A172 (cell line): ENCODE measurements at places on chromosomes 1 and 21. TPM values are rescaled to one million over a fixed set of nuclear protein-coding genes. Genes with fewer than 3 reads are reported as not detected.

Gene CDA
- total RNA-seq = 0.19 and 0.96 TPM in 2 replicates

Gene LY9
- not detected in 2 replicates for total RNA-seq

Gene SGIP1
- 0.34 TPM in 1 of 2 replicates, not detected in the other for total RNA-seq

Gene ANXA9
- 18.2 and 20.6 TPM in 2 replicates for total RNA-seq

Gene STIL
- 24.5 and 25.0 TPM in 2 replicates for total RNA-seq

Gene LCA5L
- 2.7 and 3.4 TPM in 2 replicates for total RNA-seq

Gene EXTL1
- 0.17 TPM in 1 of 2 replicates, not detected in the other for total RNA-seq

DNA sequence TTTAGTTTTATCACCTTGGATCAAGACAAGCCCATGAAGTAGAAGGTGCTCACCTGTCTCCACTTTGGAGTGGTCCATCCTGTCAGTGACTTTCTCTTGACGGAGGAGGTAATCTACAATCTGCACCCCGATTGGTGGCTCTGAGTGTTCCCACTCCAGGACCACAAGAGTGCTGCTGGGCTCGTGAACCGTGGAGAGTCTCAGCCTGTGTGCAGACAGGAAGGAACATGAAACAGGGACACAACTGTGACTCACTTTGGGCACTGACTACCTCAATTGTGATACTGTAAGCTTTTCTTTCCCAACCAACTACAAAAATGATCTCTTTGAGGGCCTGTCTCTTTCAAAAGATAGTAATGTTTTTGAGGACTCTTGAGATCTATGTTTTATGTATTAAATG is 280.2 kb downstream of the ASTN1 start:
- no peak for DNase-seq

- DNase-seq = no peak
Observed at GRCh38 chr1:117574161-117574835, 31.6 kb upstream of the TENT5C start.

DNA sequence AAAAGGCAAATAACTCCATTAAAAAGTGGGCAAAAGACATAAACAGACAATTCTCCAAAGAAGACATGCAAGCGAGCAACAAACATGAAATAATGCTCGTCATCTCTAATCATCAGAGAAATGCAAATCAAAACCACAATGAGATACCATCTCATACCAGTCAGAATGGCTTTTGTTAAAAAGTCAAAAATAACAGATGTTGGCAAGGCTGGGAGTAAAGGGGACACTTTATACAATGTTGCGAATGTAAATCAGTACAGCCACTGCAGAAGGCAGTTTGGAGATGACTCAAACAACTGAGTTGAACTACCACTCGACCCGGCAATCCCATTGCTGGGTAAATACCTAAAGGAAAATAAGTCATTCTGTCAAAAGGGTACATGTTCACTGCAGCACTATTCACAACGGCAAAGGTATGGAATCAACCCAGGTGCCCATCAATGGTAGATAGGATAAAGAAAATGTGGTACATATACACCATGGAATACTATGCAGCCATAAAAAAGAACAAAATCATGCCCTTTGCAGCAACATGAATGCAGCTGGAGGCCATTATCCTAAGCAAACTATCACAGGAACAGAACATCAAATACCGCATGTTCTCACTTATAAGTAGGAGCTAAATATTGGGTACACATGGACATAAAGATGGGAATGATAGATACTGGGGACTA is 25.9 kb downstream of the TSPAN2 start:
- peak; percentile 81 for DNase-seq

DNA sequence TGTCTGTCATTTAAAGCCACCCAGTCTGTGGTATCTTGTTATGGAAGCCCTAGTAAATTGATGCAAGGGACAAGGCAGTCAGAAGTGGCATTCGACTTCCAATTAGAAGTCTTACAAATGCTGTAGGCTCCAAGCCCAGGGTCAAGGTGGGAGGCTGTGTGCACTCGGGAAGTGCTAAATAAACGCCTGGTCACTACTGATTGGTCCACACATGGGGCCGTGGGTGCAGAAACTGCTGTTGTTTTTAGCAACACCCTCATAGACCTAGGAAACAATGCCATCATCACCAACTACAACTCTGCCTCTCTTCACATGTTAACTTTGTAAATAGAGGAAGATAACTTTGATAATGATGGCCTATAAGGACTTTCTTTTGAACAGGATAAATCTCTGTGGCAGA is 20.2 kb upstream of the ZBTB21 start:
- DNase-seq = no peak

- no peak for DNase-seq
Observed at GRCh38 chr1:233393084-233393840, 65.7 kb downstream of the MAP3K21 start.

DNA sequence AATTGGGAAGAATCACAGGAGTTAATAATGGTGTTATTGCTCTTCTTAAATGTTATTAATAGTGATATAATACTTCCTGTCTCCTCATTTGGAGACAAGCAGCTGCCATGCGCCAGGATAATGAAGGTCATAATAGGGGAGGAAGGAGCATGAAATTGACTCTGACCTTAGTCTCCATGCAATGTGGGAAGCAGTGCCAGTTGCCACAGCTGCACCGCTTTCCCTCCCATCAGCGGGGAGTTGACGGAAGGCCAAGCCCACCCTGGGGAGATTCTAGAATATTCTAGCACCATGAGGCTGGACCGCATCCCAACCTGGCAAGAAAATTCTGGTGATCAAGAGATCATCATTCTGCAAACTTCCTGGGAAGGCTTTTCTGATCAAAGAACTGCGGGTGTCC is 11.0 kb upstream of the OLIG1 start:
- DNase-seq = no peak

GRCh38 chr1:1950940-1951339 is 31.9 kb upstream of the TMEM52 start:
- no peak for DNase-seq

- DNase-seq = peak; percentile 38
Observed at GRCh38 chr1:89907727-89908212, 86.9 kb downstream of the LRRC8D start.

- DNase-seq = no peak
Observed at GRCh38 chr1:55468142-55468795, 253.1 kb upstream of the USP24 start.

- peak; percentile 37 for DNase-seq
Observed at GRCh38 chr1:44377925-44378784, 23.1 kb upstream of the ERI3 start.

- DNase-seq = no peak
Observed at GRCh38 chr1:173210716-173211231, 3.6 kb upstream of the TNFSF4 start.

DNA sequence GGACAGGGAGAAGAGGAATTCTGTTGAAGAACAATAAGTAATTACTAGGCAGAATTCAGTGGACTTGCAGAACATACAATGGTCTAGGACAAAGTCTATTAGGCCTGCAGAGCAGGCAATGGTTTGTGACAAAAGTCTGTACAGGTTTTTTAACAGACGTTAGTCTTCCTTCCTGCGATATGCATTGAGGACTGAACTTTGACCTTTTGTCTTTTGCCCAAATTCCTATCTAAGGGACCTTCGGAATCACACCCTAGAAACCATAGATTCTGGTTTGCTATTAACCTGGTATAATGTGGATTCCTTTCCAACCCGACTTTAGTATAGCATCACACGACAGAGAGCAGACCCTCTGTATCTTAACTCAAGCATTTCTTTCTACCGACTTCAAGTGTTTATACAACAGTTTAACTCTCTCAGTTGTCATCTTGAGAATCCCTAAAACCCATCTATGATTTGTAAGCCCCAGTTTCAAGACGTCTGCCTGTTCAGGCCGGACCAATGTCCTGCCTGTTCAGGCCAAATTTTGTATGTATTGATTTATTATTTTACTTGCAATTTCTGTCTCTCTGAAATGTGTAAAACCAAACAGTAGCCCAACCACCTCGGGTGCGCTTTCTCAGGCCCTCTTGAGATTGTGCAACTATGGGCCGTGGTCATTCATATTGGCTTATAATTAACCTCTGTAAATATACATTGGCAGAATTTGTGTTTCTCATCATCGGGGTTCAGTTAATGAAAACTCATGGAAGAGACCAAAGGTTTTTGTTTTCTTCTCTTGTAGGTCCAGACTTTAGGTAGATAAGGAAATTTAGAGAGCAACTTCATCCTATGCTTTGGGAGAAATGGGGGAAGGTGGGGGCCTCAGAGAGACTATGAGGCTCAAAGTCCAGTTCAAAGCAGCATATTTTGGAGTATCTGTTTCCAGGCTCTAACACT is 76.9 kb upstream of the TNFSF18 start:
- no peak for DNase-seq

DNA sequence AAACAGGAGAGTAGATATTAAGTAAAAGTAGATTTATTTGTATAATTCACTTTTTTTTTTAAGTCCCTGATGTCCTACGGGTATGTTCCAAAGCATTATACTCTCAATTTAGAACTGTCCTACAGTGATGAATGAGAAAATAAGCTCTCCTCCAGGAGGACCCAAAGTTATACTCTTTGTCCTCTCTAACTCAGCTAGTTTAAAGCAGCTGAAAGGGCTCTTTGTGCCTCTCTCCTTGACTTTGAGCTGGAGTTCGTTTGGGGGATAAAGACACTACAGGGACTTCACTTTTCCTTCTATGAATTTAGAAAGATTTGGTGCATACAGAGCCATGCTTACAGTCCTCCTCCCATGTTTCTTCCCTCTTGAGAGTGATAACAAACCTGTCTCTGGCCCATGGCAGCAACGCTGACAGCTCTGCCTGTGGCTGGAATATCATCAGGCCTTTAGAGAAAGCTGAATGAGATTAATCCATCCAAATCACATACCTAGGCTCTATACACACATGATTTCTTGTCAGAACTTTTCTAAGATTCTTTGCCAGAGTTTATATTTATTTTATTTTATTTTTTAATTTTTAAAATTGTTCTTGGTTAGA is 134.3 kb downstream of the PIK3R3 start:
- DNase-seq = no peak

- DNase-seq = peak; percentile 98
Observed at GRCh38 chr1:109197158-109198042, 16.3 kb upstream of the SARS1 start.

DNA sequence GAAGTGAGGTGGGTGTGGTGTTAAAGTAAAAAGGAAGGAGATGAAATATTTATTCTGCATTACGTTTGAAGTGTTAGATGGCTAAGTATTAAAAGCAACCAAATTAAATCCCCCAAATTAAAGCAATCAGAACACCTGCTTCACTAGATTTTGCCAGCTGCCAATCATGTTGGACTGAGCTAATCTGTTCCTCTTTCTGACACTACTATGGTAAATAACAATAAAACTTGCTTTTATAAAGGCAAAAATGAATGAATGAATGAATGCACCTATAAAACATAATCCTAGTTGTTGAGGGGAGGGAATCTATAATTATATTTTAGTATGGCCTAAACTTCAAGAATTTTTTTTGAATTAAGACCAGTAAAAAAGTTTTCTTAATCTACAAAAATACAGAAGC is 51.0 kb downstream of the RAB3GAP2 start:
- DNase-seq = no peak

- peak; percentile 22 for DNase-seq
Observed at GRCh38 chr1:59298710-59299346, 1.9 kb downstream of the FGGY start.

GRCh38 chr1:57889676-57890320 is 465.9 kb upstream of the DAB1 start:
- DNase-seq = no peak

DNA sequence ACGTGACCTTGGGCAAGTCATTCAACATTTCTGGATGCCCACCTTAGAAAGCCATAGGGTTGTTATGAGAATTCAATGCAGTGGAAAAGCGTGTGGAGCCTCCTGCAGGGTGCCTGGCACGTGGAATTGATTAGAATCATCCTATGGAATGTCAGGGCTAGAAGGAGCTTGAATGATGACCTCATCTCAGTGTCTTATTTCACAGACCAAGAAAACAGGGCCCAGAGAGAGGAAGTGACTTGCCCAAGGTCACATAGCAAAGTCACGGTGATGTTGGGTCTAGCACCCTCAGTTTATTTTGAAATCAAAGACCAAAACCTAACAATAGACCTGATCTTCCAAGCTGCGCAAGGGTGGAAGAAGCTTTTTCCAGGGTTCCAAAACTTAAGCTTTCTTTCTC is 6.0 kb downstream of the TRABD2B start:
- no peak for DNase-seq
